Activated T-cell treated with anti-CD3 and anti-CD28 coated beads for 24 hours (primary cell): ENCODE measurements at places on chromosomes 11 and 22.

DNA sequence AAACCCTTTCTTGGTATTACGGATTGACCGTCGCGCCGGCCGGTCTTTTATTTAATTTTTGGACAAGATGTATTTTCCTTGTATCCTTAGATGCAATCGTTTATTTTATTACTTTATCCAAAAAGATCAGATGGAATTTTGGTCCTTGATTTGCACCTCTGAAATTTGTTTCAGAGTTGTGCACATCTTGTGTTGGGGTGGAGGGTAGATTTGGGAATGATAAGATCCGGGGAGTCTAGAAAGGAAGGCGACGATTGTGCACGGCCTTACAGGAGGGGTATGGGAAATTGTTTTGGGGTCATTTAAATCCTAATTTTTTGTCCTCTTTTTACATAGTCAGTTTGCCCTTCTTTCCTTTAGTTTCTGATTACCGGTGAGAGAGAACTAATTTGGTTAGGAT is 1.4 kb downstream of the KDM2A start:
- DNase-seq = no peak

- DNase-seq = no peak
These were observed 27.4 kb downstream of the IL18BP start for GRCh38 chr11:72026090-72026489.

- no peak for DNase-seq
These were observed 2.2 kb upstream of the KIRREL3 start for GRCh38 chr11:127002669-127003259.

DNA sequence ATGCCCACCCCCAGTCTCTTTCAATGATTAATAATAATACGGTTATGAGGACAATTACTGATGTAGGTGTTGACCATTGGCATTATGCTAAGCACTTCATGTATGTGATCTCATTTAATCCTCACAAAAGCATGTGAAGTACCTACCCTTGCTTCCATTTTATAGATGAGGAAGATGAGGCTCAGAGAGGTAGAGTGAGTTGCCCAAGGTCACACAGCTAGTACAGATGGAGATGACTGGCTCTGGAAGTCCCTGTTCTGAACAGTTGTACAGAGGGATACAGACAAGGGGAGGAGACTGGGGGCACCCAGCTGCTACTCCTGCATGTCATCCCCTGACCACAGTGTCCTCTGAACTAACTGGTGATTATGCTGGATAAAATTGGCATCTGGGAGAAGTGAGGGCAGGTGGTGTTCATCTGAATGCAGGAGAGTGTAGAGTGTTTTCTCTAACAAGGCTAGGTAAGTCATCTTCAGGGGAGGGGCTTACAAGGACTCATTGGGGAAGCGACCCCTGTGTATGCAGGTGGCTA is 43.2 kb downstream of the KIAA1671 start:
- DNase-seq = no peak

DNA sequence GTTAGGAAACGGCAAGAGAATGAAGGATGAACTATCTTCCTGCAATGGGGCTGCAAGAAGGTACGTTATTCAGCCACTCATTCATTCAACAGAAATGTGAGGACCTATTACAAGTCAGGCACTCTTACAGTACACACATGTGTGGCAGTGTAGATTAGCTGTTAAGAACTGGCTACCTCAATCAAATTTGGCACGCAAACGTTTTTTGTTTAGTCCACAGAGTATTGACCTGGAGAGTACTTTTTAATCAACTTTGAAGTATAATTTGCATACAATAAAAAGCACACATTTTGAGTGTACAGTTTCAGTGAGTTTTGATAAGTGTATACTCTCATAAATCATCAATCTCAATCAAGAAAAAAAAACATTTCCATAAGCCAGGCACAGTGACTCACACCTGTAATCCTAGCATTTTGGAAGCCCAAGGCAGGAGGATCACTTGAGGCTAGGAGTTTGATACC is 24.2 kb downstream of the MRTFA start:
- no peak for DNase-seq

DNA sequence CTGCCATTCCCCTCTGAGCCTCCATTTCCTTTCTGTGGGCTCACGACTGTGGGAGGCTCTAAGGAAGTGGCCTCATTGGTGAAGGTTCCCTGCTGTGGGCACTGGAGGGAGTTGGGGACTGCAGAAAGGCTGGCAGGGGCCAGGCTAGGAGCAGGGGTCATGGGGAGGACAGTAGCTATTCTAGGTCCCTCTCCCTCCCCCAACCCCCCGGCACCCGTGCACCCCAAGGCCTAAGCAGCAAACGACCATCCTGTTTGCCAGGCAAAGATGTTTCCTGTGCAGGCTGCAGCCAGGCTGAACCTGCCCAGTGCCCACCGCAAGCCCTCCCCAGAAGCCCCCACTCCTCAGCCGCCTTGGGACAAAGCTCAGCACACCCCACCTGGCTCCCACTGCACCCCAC is 189.4 kb downstream of the MN1 start:
- no peak for DNase-seq

DNA sequence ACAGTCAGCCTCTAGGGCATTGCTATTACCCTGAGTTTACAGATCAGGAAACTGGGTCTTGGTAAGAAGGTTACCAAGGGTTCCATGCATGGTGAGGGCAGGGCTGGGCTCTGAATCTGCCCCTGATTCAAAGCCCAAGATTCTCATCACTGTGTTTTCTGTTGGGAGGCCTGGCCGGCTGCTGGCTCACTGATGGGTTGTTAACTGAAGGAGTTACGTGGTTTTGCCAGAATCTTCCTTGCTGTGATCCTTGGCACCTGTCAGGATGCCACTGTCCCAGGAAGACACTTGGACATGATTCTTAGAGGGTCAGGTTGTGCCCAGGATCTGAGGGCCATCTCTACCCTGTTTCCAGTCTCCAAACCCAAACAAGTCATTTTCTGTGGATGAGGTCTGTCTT is 61.5 kb downstream of the ADAMTS15 start:
- DNase-seq = no peak

DNA sequence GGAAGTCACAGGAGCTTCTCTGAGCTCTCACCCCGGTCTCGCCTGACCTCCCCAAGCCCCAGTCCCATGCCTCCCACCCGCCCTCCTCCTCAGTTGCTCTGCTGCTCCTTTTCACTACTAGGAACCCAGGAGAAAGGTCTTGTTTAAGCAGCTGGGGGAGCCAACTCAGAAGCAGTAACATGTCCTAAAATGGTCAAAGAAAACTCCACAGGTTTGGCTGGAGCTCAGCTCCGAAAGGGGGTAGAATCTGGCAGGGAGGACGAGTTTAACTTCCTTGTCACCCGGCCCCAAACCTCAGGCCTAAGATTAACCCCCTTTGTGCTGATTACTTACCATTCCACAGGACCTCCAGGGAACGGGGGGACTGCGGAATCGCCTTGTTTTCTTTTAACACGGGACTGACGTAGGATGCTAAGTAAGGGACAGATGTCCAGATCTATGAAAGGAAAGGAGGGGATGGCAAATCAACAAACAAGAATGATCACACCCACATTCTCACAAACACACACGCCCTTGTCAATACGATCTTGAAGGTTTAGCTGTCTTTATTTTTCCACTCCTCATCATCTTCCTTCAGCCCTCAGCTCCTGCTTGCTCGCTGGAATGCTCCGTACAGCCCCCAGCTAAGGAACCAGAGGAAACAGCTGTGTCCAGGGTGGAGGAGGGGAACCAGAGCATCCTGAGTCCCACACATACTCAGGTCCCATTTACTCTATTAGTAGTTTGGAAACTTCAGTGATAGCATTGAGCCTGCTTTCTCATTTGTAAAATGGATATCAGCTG is 13.5 kb downstream of the PCSK7 start:
- no peak for DNase-seq

DNA sequence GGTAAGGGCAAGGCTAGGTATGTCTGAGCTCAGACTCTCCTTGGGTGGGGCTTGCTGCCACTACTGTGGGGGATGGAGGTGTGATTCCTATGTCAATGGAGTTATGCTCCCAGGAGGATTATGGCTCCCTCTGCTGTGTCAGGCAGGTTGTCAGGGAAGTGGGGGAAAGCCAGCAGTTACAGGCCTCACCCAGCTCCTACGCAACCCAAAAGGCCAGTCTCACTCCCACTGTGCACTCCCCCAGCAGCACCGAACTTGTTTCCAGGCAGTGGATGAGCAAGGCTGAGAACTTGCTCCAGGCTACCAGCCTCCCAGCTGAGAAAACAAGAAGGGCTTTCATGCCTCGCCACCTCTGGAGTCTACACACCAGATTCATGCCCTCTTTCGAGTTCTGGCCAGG is 18.2 kb downstream of the C11orf91 start:
- no peak for DNase-seq

DNA sequence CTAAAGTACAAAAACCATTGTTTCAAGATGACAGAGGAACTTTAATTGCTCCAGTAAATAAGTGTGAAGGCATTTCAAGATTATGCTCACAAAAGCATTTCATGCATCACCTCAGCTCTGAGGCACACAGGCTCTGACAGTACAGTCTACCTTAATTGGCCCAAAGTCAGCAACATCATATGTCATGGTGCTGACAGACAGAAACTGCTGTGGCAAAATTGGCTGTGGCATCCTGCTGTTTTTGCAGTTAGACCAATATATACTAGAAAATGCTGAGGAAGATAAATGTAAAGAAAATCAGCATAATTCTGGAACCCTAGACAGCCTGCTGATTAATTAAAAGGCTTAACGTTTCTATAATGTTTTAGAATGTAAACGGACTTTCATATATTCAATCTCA is 34.9 kb upstream of the PPP2R1B start:
- DNase-seq = no peak

DNA sequence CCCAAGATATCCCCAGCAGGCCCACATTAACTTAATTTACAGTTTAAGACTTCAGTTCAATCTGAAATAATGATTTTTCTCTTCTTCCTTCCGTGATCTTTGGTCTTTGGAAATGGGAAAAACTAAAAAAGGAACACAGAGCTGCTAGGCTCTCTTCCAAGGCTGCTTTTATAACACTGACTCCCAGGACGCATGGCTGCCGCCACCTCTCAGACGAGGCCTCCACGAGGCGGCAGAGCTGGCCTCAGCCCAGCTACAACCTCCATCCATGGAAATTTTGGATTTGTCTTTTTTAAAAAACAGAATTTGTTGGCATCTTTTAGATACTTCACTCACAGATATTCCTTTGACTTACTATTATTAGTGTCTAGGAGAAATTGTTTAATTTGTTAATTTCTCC is 385.5 kb upstream of the SYN3 start:
- no peak for DNase-seq

DNA sequence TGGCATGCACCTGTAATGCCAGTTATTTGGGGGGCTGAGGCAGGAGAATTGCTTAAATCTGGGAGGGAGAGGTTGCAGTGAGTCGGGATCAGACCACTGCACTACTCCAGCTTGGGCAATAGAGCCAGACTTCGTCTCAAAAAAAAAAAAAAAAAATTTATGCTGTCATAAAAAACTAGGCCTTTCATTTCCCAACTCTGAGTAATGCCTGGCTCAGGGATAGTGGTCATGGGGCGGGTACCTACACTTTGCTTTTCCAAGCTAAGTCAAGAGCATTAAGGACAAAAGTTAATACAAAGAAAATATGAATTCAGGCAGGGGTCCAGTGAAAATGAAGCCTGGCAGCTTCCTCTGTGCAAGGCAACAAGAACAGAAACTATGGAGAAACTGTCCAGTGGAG is 16.3 kb downstream of the CPSF7 start:
- no peak for DNase-seq
